Upper lobe of left lung (tissue), 6 donors: ENCODE measurements at places on chromosomes 7 and 10.

DNA sequence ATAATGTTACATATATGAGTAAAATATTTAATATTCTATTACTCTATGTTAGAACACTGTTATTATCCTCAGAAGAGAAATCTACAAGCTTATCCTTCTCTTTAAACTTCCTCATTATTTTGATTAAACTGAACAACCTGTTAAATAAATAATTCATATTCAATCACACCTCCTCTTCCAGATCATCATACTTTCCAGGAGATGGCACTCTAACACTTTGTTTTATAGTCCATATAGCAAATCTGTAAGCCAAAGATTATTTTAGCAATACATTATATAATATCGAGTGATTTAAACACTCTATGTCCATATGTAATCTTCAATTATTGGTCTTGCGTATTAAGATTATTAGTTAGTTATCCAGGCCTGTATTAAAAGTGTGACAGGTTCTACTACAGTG is 694.1 kb downstream of the ANKRD7 start:
- no peak for DNase-seq

DNA sequence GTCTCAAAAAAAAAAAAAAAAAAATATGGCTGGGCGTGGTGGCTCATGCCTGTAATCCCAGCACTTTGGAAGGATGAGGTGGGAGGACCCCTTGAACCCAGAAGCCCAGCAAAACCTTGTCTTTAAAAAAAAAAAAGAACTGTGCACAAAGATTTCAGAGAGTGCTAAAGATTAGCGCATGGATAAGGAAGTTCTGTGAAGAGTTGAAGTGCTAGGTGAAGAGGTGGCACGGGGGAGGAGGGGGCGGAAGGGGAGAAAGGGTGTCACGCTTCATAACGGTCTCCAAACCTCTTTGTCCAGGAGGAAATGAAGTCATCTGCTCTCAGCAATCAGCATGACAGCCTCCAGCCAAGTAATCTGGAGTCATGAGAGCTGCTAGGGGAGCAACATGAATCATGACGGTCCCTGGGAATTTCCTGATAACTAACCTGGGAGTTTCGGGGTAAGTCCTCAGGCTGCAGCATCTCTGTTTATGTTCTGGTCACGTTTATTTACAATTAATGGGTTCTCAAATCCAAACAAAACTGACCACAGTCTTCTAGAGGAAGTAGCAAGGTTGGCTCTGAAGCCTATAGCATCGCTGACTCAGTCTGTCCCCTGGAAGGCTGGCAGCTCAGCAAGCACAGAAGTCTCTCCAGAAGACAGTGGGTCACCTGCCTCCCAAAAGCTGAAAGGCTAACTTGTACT is 1.9 kb upstream of the PLAU start:
- peak; percentile 64 for DNase-seq

- DNase-seq, result no peak
These were observed 538.7 kb downstream of the DNAJB6 start for GRCh38 chr7:157875230-157876179.

DNA sequence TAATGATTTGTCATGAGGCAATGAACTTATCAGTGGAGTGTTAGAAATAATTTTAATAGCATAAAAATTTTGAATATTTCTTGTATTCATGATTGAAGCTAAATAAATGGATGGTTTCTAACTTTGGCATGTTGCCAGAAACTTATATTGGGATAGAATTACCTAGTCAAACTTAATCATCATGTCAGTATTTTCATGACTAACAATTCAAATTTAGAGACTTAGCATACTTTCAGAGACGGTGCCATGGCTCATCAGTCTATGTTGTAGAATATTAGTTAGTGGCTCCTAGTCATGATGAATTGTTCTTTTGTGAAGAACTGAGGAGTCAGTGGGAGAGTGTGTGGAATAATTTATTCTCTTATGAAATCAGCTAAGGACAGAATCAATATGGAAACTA is 599.6 kb upstream of the POT1 start:
- no peak for DNase-seq

- no peak for DNase-seq
These were observed 30.8 kb upstream of the NKX6-2 start for GRCh38 chr10:132816718-132817117.

DNA sequence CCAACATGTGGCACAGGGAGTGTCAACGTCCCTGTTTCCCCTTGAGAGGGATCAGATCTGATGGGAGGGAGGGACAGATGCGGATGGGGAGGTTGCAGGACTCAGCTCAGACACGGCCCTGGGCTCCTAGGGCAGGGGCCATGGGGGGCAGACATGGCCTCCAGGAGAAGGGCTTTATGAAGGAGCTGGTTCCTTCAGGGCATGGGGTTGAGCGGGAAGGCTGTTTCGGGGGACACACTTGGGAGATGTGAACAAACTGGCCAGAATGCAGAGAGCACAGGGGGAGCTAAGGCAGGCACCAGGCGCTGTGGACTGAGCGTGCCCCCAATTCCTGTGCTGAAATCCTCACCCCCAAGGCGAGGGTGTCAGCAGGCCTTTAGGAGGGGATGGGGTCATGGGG is 581.9 kb upstream of the FOXK1 start:
- DNase-seq, result no peak

GRCh38 chr7:102251531-102252365 is 34.9 kb upstream of the SH2B2 start:
- DNase-seq, result no peak

DNA sequence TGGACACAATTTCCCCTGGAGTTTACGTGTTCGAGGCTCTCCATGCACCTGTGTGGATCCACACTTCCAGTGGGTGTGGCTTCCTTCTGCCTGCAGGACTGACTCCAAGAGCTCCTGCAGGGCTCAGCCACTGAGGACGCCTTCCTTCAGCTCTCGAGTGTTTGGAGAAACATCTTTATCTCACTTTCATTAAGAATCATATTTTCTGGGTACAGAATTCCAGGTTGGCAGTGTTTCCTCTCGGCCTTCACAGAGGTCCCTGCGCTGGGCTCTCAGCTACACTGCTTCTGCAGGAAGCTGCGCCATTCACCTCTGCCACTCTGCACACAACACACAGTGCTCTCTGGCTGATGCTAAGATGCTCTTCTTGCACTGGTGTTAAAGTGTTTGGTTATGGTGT is 69.9 kb upstream of the NKX6-2 start:
- DNase-seq, result peak; percentile 12

- DNase-seq, result no peak
These were observed 16.8 kb downstream of the IL2RA start for GRCh38 chr10:6045314-6045848.

GRCh38 chr7:936386-937054 is 18.0 kb downstream of the ADAP1 start:
- peak; percentile 71 for DNase-seq

- no peak for DNase-seq
These were observed 752.0 kb downstream of the GRID1 start for GRCh38 chr10:85614566-85614965.

- DNase-seq, result no peak
These were observed 240.8 kb downstream of the KIF20B start for GRCh38 chr10:89942217-89942616.

- DNase-seq, result no peak
These were observed 38.9 kb downstream of the SH3PXD2A start for GRCh38 chr10:103816431-103816830.

DNA sequence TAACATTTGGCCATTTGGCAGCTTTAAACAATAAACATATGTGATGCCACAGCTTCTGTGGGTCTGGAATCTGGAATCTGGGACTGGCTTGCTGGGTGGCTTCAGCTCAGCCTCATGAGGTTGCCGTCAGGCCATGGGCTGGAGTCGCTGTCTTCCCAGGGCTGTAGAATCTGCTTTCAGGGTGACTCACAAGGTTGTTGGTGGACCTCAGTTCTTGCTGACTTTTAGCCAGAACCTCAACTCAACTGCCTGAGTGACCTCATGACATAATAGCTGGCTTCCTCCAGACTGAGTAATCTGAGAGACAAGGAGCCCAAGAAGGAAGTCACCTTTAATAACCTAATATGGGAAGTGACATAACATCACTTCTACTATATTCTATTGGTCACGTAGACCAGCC is 44.6 kb upstream of the TSPAN13 start:
- no peak for DNase-seq

- no peak for DNase-seq
These were observed 9.3 kb downstream of the TFEC start for GRCh38 chr7:116021237-116021636.

DNA sequence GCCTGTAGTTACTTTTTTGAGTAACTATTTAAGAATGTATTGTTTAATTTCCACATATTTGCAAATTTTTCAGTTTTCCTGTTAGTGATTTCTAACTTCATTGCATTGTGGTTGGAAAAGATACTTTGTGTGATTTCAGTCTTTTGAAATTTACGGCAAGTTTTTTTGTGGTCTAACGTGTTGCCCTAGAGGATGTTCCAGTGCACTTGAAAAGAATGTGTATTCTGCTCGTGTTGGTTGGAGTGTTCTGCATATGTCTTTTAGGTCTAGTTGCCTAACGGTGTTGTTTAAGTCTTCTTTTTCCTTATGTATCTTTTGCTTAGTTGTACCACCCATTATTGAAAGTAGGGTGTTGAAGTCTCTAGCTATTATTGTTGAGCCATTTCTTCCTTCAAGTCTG is 59.7 kb downstream of the LCOR start:
- DNase-seq, result no peak

GRCh38 chr7:51455513-51455912 is 138.9 kb upstream of the COBL start:
- DNase-seq, result no peak

DNA sequence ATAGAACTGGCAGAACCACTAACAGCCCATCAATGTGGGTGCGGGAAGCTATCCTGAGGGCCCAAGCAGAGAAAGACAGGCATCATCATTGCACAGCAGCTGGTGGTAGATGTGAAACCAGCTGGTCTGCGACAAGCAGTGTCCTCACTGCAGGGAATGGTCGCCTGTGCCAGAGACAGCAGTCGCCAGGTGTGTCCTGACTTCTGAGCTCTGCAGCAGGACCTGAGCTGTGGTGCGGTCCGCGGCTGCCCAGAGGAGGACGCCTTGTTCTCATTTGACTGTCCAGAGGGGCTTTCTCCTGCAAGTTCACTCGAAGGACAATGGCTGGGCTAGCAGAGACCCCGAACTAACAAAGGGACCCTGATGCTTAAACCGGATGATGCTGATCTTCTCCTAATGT is 97.4 kb downstream of the LRRC18 start:
- no peak for DNase-seq

DNA sequence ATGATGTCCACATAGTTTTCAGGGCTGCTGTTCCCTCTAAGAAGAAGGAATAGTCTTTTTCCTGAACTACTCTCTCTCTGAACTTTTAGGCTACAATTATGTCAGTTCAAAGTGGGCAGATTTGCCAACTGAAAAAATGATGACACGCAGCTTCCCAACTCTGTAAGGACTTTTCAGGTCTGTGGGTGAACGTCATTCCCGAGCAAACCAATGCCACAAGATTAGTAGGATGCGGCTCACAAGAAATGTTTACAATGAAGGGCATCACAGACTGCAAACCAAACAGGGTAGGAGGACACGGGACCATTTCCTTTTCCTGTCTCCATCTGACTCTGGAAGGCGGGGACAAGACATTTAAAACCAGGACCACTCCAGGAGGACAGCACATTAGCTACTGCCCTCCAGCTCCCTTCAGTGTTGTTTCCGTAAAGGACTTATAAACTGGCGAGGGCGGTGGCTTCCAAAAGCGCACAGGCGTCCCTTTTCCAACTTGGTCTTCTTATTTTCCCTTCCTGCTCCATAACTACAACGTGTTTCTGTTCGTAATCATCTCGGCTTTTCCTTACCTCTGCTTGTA is 539 bp upstream of the MKLN1 start:
- peak; percentile 54 for DNase-seq

GRCh38 chr7:142440219-142440905 is 182.5 kb upstream of the PRSS58 start:
- no peak for DNase-seq

DNA sequence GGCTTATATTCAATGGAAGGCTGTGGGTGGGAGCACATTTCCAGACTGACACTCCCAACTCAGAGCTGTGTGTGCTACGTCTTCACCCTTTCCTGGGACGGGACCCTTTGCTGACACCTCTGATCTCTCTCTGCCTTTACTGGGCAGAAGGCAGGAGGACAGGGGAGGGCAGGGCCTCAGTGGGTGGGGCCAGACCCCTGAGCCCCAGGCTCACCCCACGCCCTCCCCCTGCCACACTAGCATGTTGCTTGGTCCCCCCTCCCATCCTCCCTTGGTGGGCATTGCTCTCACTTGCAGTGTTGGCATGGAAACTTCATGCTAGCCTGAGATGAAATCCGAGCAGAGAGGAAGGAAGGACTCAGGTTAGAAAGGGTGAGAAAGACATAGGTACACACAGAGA is 18.4 kb downstream of the TMEM273 start:
- no peak for DNase-seq

DNA sequence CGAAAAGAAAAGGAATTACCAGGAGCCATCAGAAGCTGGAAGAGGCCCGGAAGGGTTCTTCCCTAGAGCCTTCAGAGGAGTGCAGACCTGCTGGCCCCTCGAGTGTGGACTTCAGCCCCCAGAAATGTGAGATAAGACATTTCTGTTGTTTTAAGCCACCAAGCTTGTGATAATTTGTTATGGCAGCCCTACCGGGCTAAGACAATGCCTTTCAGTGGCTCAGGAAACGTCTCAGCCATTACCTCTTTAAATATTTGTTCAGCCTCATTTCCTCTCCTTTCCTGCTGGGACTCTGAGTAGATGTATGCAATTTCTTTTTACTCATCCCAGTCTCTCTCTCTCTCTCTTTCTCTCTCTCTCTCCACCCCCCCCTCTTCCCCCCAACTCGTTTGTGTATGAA is 174.7 kb upstream of the GRB10 start:
- no peak for DNase-seq

GRCh38 chr7:88396948-88397322 is 90.2 kb upstream of the STEAP4 start:
- no peak for DNase-seq

- DNase-seq, result no peak
These were observed 303.6 kb downstream of the GLRX3 start for GRCh38 chr10:130439766-130440165.

GRCh38 chr7:106480616-106481031 is 180.3 kb downstream of the CCDC71L start:
- no peak for DNase-seq

DNA sequence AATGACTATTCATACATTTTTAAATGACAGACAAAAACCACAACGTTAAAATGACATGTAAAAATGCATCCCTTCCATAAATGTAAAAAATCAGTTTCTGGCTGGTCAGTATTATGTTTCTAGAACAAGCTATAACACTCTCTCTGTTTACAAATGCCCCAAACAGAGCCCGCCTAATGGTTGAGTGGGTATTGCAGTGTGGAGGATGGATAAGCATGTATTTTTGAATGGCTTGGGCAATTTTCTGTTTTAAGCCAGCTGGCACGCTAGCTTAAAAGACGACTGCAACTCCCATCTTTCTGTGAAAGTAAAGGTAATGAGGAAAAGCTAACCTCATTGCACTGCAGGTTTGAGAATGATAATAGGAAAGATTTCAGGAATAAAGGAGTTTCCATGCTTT is 430.7 kb downstream of the PARD3 start:
- DNase-seq, result no peak

- peak; percentile 70 for DNase-seq
These were observed 27.9 kb downstream of the PAPOLB start for GRCh38 chr7:4833691-4834600.
